ENCODE measurements at places on chromosomes 2 and 18.

DNA sequence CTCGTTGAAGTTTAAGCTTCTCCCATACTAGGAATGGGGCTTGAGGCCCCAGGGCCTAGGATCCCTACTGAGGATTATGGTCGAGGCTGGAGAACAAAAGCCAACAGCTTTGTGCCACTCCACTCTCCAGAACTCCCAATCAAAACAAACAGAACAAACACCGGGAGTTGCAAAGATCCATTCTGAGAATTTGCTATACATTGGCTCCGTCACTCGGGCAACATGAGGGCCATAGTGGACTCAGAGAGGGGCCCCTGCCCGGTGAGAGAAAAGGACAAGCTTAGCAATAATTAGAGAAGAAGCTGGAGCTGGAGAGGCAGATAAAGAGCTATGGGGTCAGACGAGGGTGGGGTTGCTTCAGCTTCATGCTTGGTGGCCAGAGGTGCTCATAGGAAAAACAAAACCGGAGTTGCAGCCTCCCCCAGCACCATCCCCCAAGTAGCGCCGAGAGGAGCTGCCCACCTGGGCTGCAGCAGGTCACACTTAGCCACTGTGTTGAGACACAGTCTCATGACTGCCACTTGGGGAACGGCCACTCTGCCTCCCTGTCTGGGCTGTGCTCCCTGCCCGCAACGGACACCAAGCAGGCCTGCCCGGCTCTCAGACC, 142.3 kb upstream of the HAAO start:
- no peak for DNase-seq

DNA sequence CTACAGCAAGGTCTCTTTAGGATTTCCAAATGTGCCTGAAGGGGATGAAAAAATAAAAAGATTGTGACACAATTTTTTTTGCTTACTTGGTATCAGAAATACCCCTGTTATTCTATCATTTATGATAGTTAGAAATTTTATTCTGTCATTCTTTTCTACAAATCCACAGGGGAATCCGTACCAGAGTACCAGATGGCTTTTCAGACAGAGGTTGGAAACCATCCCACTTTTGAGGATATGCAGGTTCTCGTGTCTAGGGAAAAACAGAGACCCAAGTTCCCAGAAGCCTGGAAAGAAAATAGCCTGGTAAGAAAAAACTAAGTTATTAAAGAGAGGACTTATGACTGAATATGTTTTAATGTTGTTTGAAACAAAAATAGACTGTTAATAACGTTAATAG, 92.6 kb upstream of the FAM117B start:
- DNase-seq: no peak

DNA sequence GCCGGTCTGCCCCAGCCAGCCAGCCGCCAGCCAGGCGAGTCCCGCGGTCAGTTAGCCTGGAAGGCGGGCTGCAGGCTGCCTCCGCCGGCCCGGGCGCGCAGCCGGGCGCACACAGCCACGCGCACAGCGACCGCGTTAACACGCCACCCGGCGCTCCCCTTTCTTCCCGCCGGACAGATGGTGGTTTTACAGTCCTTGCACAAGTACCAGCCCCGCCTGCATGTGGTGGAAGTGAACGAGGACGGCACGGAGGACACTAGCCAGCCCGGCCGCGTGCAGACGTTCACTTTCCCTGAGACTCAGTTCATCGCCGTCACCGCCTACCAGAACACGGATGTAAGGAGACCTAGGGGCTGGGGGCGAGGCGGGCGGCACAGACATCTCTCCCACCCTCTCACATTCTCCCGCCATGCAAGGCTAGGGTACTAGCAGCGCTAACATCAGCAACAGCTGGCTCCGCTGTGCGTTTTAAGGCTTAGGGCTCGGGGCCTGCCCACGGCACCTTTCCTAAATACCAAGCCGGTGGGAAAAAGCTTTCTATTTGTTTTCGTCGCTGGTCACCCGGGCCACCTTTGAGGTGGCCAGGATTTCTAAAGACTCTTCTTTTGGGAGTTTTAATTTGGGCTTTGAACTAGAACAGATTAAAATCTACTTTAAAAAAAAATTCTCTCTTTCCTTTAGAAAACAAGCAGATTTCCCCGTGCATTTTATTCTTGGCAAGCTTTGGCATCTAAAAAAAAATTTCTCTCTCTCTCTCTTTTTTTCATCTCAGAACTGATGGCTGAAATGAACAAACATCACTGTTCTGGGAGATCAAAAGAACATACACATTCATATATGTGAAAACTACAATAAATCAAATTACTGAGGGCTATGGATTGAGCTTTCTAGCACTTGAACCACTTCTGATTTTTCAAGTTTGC, 2.9 kb downstream of the TBR1 start:
- DNase-seq: no peak

- no peak for DNase-seq
These were observed 5.4 kb downstream of the CFAP36 start for GRCh38 chr2:55524884-55525437.

DNA sequence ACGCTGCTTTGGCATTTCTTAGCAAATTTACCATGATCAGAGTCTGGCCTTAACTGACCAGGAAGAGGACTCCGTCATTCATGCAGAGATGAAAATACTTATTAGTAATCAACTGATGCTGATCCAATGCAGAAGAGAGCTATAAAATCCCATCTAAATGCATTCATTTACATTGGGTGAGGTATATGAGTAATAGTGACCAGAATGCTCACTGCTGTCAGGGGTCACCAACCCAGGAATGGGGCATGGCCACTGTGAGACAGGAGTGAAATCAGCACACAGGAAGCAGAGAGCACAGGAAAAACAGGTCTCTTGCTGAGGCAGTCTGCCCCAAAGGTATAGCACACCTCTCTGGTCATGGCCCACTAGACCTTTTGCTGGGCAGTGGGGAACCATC, 68.1 kb upstream of the TMEM247 start:
- DNase-seq: no peak

DNA sequence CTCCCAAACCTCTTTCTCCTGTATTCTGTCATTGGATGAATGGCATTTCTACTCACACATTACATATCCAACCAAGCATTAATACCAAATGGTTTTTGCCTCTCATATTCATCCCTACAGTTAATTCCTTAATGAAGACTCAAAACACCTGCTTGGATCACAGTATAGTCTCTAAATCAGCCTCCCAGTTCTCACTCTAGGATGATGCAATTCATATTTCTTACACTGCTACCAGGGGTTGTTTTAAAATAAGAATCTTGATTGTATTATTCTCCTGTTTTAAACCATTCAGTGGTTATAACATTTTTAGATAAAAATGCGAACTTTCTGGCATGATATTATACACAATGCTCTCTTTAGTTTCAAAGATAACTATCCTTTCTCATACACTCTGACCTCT, 281.4 kb upstream of the ZEB2 start:
- DNase-seq: no peak

- DNase-seq: no peak
These were observed 46.0 kb downstream of the SLC66A2 start for GRCh38 chr18:79905389-79905911.

Data from SW 1271 (cell line).